ENCODE measurements at places on chromosomes 6 and 20.
A peak's percentile ranks its signal among the peaks of the same experiment; 100 is the strongest.

GRCh38 chr6:31815025-31815838 is at the start of the genes HSPA1A and HSPA1L:
Gene HSPA1A (plus strand): TSS chr6:31815543. CDS start chr6:31815757, 214 bp downstream.
Gene HSPA1L (minus strand): TSS chr6:31815283. CDS start chr6:31811972, 3,311 bp downstream.
- peak; percentile 92 for DNase-seq

GRCh38 chr6:133326584-133326983 is 85.4 kb downstream of the EYA4 start:
- no peak for DNase-seq

GRCh38 chr20:278607-279571 is 11.7 kb downstream of the C20orf96 start:
- no peak for DNase-seq

GRCh38 chr20:62956387-62957135 is 4.1 kb downstream of the SLC17A9 start:
- DNase-seq, result no peak

- DNase-seq, result no peak
These were observed 284.6 kb upstream of the ID4 start for GRCh38 chr6:19552588-19552987.

GRCh38 chr6:11272491-11273192 is 40.2 kb upstream of the NEDD9 start:
- peak; percentile 53 for DNase-seq

- DNase-seq, result no peak
These were observed 33.6 kb upstream of the FUCA2 start for GRCh38 chr6:143545165-143545564.

DNA sequence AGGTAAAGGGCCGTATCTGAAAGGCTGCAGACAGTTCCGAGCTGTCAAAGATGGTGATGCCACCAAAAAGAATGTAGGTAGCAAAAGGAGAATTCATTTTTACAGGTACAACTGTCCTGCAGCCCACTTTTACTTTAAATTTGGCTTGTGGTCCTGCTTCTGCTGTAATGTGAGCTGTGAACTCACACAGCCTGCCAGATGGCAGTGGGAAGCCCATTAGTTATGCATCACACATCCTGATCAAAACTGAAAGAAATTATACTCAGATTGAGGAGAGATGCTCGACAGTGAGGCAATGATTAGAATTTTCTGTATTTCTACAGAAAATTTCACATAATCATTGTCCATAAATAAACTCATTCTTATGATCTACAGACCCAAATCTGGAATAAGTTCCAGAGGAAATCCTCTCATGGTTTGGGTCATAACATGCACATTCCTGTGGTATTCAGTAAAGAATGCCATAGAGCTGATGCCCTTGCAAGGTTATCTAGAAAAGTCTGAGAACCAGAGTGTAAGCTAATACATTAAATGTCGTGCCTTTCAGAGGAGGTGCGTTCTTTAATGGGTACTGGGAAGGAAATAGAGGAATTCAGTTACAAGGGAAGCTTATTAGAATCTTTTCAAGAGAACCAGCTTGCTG is 23.9 kb upstream of the E2F3 start:
- no peak for DNase-seq

GRCh38 chr6:4464638-4465037 is 311.6 kb upstream of the CDYL start:
- no peak for DNase-seq

DNA sequence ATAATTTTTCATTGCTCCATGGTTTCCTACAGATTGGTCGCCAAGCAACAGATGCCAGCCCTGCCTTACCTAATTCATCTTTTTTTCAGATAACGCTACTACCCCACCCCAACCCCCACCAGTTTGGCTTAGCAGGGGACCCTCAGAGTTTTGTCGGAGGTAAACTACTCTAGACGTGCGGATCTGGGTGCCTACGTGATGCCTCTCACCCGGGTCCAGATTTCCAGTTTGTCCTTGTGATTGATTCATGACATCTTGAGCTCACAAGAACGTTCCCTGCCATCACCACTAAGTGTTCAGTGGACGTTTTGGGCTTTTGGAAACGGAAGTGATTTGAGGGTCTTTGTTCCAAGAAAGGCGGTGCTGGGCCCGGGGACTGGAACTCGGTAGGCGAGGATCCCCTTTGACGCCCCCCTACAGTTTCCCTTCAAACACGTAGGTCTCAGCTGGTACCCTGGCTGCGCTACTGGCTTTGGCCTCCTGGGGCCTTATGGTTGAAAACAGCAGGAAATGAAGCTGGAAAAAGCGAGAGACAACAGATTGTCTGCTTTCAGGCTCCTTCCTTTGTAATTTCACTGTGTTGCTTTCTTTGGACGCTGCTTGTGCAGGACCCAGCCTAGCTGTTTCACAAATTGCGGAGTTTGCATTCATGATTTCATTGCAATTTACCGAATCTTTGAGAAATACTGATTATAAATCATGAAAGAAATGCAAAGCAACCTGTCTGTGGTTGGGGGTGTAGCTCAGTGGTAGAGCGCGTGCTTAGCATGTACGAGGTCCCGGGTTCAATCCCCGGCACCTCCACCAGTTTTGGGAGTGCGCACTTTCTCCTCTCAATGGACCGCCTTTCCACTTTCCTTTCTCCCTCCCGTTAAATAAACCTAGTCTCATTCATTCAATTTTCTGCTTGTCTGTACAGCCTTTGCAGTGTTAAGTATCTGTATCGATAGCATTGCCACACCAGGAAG is 81.0 kb downstream of the GPX5 start:
- DNase-seq, result peak; percentile 77

GRCh38 chr6:136037876-136038460 is 186.5 kb downstream of the PDE7B start:
- DNase-seq, result no peak

GRCh38 chr20:47262008-47262364 is 94.5 kb downstream of the ZMYND8 start:
- DNase-seq, result no peak

GRCh38 chr6:111030008-111031007 is 48.5 kb downstream of the RPF2 start:
- DNase-seq, result no peak

- DNase-seq, result peak; percentile 62
These were observed 3.0 kb downstream of the YWHAB start for GRCh38 chr20:44888226-44889103.

DNA sequence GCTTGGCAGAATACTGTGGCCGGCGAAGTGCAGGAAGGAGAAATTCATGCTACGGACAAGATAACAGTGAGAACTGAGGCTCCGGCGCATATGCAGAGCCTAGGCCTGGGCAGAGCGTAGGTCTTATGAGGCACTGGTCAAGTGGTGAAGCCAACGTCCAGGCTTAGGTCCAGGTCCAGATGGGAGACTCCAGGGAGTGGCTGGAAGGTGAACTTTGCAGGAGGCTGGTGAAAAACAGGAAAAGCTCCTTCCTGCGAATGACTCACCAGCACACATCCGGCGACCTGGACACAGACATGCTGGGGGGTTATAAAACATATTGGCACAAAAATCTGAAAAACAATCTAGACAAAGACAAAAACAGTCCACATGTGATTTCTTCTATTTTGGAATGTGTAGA is 15.4 kb downstream of the C6orf141 start:
- DNase-seq, result peak; percentile 47

DNA sequence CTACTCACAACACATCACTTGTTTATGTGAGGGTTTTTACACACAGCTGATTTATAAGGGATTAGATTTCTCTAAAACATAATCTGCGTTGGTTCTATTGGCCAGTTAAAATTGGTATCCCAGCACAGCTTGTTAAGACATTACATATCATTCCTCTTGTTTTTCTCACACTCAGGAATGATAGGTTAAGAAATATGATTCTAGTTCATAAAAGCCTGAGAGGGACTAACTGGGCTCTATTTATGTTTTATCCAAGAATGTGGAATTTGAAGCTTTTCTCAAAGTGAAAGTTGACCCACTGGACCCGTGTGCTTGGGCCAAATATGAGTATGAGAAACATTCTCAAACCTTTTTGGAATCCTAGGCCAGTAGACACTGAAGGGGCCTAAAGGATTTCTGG is 117.3 kb downstream of the TMEM170B start:
- DNase-seq, result no peak

DNA sequence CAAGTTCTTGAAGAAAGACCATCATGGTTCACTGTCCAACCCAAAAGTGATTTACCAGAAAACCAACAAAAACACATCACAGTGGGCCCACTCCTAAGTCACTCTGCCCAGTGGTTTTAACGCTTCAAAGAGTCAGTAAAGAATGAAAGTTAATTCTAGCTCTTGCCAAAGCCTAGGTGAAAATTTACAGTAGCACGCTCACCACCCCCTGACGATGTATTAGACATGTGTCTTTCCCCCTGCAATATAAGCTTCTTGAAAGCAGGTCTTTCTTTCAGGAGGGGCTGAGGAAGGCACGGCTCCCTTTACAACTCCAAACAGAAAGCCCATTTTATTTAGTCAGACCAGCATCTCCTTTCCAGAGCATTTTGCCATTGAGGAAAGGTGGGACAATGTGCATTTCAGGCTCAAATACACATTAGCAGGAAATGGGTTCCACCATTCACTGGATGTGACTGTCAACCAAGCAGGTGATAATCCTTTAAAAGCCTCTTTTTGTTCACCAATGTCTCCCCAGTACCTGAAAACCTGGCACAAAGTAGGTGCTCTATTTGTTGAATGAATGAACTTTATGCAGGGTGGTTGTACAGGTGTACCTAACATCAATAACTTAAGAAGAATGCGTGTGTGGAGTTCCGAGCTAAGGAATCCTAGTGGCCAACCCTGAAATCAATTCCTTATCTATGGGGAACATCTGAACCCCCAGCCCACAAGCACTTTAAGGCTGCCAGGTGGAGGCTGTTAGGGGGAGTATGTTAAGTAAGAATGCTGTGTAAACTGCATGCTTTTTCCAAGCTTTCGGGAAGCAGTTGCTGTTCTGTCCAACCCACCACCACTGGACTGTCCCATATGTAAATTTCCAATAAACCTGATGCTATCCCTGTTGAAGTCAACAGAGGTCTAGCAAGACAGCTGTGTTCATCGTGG is 11.4 kb downstream of the EZR start:
- DNase-seq, result peak; percentile 59

- no peak for DNase-seq
These were observed 57.2 kb downstream of the CEP43 start for GRCh38 chr6:167056370-167056769.

- no peak for DNase-seq
These were observed 8.1 kb downstream of the L3MBTL1 start for GRCh38 chr20:43515628-43516027.

GRCh38 chr6:64289931-64290330 is 654.3 kb downstream of the PHF3 start:
- no peak for DNase-seq

DNA sequence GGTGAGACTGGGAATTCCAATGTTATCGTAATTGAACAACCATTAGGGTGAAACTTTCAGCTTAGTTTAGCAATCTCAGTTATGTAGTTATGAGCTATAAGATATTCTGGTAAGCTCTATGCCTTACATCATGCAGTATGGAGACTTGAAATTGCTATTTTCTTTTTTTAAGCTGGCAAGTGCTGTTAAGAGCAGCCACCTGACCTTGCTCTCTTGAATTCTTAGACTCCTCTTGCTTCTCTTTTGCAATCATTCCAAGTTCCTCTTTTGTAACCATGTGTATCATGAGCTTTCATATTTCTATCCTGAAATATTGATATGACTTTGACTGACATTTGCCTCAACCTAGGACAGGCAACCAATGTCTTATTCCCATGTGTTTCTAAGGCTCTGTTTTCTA is 446.3 kb upstream of the SLC35B3 start:
- DNase-seq, result no peak

- DNase-seq, result no peak
These were observed 13.1 kb downstream of the LIN28B start for GRCh38 chr6:104969785-104970581.

DNA sequence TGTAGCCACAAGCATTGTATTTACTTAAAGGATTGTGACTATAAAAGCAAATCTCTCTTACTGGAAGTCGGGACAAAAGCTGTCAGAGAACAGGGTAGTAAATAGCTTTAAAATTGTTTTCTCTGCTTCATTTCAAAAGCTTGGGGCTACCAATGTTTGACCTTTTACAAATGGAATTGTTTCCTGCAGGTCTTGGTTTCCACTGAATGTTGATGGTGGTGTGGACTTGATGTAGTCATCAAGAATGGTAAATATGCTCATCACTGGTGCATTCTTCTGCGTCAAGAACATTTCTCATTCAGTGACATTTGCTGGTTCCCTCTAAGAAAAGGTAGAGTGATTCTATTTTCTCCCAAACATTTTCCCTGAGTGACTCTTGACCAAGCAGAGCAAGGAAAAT is 435.4 kb upstream of the KHDRBS2 start:
- no peak for DNase-seq

- no peak for DNase-seq
These were observed 88.7 kb downstream of the PLCB1 start for GRCh38 chr20:8220716-8221115.

DNA sequence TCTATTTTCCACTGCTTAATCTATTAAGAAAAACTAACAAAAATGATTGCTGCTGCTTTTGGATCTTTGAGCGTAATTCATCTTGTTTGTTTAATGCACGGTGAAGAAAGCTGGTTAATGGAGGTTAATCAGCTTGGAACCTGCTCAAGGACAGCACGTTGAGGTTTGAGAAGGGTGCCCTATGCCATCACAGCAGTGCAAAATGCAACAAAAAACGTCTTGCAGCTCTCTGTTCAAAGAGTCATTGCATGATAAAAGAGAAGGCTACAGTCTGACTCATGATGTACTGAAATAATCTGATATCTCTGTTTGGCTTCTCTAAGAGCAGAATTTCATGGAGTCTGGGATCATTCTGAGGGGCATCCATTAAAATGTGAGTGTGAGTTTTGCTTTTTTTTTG is 80.6 kb upstream of the PREP start:
- no peak for DNase-seq

GRCh38 chr6:20559924-20560551 is 25.8 kb downstream of the CDKAL1 start:
- no peak for DNase-seq

DNA sequence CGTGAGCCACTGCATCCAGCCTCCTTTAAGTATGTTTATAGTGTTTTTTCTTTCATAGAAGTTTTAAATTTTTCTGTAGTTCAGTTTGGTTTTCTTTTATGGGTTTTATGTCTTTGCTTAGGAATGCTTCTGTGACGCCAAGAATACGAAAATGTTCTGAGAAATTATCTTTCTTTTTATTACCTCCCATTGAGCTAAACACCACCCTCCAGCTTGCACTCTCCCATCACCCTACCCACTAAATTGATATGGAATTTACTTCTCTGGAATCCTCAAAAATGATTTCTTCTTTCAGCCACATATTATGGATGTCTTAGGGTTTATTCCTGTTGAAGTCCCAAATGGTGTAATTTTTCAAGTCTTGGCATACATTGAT is 38.1 kb downstream of the JARID2 start:
- DNase-seq, result no peak

Measured in HT-29 (cell line).